IPS DF 19.7 (cell line): ENCODE measurements at places on chromosomes 7 and 10.

DNA sequence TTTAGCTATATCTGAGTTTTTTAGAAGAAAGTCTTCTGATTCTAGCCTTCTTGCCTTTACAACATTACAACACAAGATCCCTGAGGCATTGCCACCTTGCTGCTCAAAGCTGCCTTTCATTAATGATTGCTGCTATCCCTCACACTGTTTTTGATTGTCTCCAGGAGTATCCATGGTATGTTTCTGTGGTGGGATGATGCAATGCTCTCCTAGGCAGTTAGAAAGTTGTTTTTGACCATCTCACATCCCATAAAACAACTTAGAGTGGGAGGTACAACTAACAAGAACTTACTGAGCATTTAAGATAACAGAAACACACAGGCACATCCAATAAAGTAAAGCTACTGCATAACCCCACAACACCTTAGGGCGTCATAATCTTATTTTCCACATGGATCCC, 1156.0 kb upstream of the LRRTM3 start:
- DNase-seq: no peak

DNA sequence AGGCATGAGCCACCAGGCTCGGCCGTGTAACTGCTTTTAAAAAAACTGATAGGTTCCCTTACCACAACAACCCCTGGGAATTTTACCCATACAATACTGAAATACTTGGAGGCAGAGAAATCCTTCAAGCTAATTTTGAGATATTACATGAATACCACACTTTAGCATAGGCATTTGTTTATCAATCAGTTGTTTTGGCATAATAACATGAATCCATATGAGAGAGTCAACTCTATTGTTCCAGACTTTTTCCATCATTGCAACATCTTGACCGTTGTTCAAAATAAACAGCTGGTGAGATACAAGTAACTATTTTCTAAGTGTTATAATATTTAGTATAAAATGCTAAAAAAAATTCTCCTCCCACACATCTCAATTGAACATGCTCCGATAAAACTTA, 36.8 kb downstream of the LAMB4 start:
- no peak for DNase-seq

DNA sequence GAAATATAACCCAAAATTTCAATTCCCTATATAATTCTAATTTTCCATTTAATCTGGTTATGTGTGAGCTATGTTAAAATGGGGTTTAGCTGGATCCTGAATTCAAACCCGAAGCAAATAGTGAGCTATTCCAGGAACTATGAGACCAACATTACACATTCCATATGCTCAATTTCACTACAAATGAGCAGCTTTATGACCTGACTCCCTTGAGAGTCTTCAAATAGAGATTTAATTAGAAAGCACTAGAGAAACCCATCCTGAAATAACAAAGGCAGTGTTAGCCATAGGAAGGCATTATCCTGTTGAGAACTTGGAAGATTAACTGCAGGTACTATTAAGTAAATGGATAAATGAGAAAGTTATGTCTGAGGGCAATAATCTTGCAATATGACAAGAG, 890.0 kb downstream of the GRM8 start:
- DNase-seq: no peak

GRCh38 chr7:159197066-159197975, 52.7 kb upstream of the VIPR2 start:
- DNase-seq: no peak

DNA sequence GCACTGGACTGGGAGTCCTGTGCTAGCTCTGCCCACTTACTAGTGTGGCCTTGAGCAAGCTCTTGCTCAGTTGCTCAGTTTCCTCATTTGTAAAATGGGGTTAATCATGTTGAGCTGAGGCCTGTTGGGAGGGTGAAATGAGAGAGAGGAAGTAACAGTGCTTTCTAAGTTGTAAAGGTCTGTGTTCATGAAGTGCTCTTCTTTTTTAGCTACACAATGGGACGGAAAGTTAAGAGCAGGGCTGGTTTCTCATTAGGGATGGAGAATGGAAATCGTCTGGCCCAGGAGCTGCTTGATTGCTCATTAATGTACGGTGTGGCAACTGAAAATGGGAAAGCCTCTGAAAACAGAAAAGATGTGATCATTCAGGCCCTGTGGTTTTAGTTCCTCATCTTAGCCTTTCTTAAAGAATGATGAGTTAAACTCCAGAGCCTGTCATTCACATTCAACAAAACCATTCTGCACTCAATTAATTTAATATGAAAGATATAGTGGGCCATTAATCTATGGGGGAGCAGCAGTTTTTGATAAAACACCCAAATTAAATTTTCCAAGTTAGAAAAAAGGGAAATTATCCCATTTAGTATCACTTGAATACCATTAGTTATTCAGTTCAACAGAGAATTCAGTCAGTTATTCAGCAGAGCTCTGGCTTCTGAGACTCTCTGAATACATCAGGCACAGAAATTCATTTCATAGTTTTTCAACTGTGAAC, 60.5 kb downstream of the SH2D4B start:
- no peak for DNase-seq
